ENCODE measurements at places on chromosomes 3 and 15.
A peak's percentile ranks its signal among the peaks of the same experiment; 100 is the strongest.

GRCh38 chr3:107699682-107700081 lies 176.9 kb downstream of the BBX start:
- DNase-seq: no peak

- DNase-seq: peak; percentile 22
These were observed 59.9 kb upstream of the RASGRP1 start for GRCh38 chr15:38624244-38625205.

GRCh38 chr3:42063888-42064287 lies 27.3 kb upstream of the TRAK1 start:
- DNase-seq: peak; percentile 31

DNA sequence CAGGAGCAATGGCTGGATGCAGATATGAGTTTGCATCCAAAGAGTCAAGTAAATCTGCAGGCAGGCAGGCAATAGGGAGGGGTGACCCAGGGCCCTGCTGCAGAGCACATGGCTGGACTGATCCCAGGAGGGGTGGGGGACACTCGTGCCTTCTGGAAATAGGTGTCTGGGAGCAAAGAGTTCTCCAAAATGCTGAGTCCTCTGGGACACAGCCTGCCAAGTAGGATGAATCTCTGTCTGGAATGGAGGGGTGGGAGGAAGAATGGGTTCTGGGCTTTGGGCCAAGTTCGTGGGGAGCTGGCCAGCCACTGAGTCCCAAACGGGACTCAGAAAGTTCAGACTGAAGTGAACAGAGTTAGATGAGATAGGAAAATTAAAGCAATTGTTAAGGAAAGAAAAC lies 214.5 kb downstream of the MTHFS start:
- peak; percentile 9 for DNase-seq

- no peak for DNase-seq
These were observed 91.0 kb upstream of the PLAAT1 start for GRCh38 chr3:193149998-193150397.

DNA sequence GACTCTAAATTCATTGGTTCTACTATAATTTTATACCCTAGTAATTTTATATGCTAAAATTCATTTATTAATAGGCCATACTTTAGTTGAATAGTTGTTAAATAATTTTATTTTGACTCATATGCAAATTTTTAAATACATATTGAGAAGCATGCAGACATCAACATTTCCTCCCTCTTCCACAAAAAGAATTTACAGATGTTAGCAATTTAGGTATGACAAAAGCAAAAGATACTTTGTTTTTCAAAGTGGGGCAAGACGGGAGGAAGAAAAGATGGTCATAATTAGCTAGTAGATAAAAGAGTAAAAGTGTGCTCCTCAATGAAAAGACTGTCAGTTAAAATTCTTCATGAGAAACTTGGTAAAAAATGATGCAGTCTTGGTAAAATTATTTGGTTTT lies 148.9 kb upstream of the TSPAN3 start:
- no peak for DNase-seq

All from NCI-H2171 treated with DMSO at 0.1 percent for 48 hours (cell line).